Stimulated activated CD8-positive, alpha-beta memory T cell treated with anti-CD3 and anti-CD28 coated beads, Interleukin-7, amount 100 ng/mL, for 4 hours (primary cell): ENCODE measurements at places on chromosomes 5 and 9.

DNA sequence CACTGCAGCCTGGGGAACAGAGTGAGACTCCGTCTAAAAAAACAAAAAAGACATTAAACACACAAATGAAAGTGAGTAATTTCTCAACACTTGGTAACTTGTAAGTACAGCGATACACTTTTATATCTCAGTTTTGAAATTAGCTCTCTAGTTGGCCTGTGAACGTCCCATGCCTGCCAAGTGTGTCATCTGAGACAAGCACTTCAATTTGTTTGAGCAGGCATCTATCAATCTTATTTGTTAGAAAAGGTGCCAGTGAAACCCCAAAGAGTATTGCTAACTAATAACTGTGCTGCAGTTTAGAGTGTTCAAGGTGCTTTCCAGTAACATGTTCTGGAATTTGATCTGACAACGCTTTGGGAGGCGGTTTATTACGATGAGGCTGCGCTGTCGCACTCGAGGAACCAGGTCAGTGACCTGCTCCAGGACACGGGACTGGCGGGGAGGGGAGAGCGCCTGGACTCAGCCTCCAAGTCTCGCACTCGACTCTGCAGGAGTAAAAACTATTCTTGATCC is 1.1 kb upstream of the SPIN1 start:
- DNase-seq: no peak

GRCh38 chr5:102596951-102597350 is 98.2 kb upstream of the SLCO6A1 start:
- DNase-seq: no peak

- DNase-seq: no peak
Measured at GRCh38 chr9:17402309-17402708, 176.6 kb upstream of the SH3GL2 start.

- DNase-seq: no peak
Measured at GRCh38 chr5:120630550-120630949, 166.4 kb downstream of the PRR16 start.

- DNase-seq: no peak
Measured at GRCh38 chr9:135123773-135124134, 36.3 kb downstream of the OLFM1 start.

DNA sequence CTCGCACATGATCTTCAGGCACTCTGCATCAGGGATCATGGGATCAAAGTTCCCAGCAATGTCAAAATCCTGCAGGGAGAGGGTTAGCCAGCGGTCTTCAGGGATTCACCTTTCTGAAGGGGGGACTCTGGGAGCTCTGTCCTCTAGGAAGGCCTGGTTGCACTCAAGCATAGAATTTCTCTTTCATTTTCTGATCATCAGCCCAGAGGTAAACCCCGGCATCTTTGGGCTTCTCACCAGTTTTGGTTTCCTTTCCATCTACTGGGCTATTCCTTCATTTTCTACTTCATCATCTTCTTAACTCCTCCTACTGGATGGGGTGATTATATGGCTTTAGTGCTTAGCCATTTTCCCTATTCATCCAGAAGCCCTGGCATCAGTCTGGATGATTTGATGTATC is 4.6 kb upstream of the DND1 start:
- DNase-seq: no peak

DNA sequence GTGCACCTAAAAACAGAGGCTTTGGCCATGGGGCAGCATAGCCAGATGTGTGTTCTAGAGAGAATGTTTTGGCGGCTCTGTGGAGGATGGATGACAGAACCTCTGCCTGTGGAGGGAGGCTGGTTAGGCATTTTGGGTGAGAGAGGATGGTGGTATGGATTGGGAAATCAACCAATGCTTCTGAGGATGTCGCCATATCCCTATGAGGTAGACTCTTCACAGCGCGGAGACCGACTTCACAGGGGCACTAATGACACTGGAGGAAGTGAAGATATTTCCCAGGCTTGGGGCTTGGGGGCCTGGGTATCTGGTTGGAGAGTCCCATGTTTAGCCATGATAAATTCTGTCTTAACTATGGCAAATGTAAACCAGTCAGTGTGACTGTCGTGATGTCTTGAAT is 140.6 kb upstream of the KLF4 start:
- no peak for DNase-seq

DNA sequence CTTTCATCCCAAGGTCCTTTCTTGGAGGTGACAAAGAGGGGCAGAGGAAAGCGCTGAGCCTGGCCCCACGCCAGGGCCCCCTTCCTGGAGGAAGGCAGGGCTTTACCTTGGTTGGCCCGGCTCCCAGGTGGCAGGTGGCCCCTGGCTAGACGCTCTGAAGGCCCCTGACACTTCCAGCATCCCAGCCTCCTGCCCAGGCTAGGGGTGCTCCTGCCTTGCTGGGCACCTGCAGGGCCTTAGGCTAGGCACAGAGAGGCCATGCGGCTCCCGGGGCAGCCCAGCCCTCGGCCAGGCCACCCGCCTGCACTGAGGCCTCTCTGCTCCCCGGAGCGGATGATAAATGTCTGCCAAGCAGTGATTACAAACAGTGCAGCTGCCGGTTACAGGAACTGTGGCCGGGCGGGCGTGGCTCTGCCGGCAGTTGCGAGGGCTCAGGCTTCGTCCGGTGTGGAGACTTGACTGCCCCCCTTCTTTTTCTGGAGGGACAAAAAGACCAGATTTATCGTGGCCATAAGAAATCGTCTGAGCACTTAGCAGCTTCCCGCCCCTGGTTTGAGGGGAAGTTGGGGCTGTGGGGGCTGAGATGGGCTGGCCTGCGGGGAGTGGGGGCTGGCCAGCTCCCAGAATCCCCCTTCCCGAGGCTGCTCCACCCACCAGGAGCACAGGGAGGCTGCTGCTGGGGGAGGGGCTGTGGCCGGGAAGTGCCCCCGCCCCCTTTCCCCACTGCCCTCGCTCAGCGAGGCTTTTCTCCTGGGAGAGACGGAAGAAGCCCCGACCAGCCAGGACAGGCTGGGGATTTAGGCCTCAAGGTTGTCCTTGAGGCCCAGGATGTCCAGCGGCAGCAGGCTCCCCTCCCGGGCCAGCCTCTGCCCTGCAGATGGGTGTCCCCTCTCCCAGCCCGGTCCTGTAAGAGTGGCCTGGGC is 31.6 kb upstream of the UBAC1 start:
- DNase-seq: no peak

DNA sequence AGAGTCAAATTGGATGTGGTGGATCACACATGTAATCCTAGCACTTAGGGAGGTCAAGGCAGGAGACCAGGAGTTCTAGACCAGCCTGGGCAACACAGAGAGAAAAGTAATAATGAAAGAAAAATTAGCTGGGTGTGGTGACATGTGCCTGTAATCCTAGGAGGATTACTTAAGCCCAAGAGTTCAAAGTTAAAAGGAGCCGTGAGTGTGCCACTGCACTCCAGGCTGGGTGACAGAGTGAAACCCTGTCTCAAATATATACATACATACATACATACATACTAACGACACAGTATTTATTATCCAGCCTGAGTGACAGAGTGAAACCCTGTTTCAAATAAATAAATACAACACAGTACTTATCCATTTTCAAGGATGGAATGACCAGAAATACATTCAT is 180.3 kb downstream of the BNC2 start:
- DNase-seq: no peak

DNA sequence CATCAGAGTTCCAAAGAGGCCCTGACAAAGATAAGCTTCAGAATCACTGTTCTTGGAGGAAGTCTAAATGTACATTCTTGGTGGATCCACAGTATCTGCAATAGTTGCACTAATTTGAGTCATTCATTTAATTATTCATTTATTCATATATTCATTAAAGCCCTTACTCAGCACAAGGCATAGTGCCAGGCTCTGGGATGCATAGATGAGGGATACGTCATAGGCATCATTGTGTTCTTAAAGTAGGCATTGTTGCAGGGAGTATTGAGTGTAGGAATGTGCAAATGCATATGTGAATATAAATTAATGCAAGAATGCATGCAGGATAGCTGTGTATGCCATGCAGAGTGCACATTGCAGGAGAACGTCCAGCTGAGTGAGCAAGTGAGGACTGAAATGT is 100.7 kb downstream of the DRD1 start:
- DNase-seq: no peak
